Stimulated activated CD4-positive, alpha-beta T cell treated with anti-CD3 and anti-CD28 coated beads, Interleukin-1b, Interleukin-23, amount 100 ng/mL, for 1 hour (primary cell): ENCODE measurements at places on chromosomes 5 and 9.

- no peak for DNase-seq
Observed at GRCh38 chr9:90099262-90099963, 494.6 kb downstream of the GADD45G start.

DNA sequence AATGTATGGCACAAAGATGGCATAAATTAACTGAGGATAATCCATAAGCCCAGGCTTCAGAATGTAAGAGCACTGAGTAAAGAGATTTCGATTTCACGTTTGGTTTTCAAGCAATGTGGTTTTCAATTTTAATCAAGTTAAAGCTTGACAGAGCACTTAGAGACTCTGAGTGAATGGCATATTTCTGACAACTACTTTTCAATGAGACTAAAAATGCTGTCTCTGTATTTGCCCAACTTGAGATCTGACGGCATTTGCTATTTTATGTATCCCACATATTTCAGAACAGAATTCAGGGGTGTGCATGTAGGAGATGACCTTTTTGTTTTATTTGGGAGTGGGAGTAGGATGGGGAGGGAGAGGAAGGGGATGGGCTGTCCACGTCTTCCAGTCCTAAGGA, 280.3 kb upstream of the PANK3 start:
- DNase-seq: no peak

- DNase-seq: no peak
Observed at GRCh38 chr5:134543820-134544614, 18.5 kb downstream of the JADE2 start.

DNA sequence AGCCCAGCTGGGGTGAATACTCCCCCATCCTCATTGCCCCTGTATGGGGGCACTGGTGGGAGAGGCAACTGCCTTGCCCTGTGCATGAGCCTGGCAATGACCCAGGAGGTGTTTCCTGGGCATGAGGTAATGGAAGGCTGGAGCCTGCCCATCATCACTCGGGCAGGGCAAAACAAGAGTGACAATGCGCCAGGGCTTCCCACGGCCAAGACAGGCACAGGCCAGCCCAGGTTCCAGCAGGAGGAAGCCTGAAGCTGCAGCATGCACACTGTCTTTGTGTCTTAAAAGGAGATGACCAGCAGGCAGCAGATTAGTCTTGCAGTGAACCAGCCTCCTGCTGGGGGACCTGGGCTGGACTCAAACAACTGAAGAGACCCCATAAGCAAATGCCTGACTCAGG, 92.2 kb upstream of the SMIM23 start:
- no peak for DNase-seq

DNA sequence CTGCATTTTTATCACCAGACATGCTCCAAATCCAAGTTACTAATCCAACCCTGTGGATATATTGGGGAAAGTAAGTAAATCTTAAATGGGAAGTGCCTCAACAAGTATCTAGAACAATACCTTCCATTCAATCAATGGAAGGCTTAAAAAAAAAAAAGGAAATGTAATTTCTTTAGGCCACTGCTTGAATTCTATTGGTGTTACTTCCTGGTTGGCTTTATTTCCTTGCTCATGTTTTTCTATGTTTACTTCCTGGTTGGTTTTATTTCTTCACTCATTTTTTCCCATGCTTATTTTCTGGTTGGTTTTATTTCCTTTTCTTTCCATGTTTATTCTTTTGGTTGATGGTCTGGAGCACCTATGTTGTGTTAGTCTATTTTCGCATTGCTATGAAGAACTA, 363.9 kb downstream of the KDM4C start:
- DNase-seq: no peak

DNA sequence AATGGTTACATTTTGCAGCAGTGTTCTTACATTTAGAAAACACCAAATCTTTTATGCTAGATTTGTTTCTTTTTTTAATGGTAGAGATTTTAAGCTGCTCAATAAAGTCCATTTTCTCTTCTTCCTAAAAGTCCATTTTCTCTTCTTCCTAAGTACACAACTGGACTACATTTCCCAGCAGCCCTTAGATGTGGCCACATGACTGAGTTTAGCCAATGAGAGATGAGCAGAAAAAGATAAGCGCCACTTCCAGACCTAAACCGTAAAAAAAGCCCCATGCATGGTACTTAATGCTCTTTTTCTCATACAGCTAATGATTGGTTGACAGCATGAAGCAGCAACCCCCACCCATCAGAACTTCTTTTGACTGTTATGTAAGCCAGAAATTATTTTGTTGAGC, 206.7 kb downstream of the FAM114A2 start:
- DNase-seq: no peak

DNA sequence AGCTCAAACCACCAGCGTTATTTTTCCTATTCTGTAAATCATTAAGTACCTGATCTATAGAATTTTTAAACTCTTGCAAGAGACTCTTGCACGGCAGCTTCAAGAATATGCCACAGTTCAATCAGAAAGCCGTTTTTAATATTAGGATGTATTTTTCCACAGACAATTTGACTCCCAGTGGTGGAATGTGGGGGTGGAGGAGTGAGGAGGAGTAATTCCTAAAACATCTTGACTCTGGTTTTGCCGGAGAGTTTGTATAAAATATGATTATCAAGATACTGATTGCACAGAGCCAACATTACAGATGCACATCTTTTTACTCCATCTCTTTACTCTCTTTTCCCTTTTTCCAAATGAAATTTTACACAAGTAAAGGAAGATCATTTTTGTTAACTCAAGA, 288.3 kb downstream of the ENC1 start:
- DNase-seq: no peak

DNA sequence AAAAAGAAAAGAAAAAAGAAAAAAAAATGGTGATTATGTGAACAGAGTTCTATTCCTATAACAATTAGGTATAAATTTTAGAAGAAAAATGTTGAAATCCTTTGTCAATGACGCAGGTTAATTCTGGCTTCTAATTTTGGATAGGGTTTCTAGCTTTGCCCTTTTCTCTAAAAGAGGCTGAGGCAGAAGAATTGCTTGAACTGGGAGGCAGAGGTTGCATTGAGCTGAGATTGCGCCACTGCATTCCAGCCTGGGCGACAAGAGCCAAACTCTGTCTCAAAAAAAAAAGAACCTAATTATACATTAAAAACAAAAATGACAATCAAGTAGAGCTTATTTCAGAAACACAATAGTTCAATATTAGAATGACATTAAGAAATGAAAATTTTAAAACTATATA, 2.9 kb downstream of the STXBP1 start:
- no peak for DNase-seq

- DNase-seq: no peak
Observed at GRCh38 chr5:150540042-150540441, 32.1 kb downstream of the NDST1 start.

- DNase-seq: no peak
Observed at GRCh38 chr5:60362158-60362557, 337.8 kb downstream of the DEPDC1B start.

- no peak for DNase-seq
Observed at GRCh38 chr5:157269165-157269671, 3.3 kb downstream of the CYFIP2 start.

GRCh38 chr9:128026255-128026772, 40.8 kb downstream of the NAIF1 start:
- no peak for DNase-seq

DNA sequence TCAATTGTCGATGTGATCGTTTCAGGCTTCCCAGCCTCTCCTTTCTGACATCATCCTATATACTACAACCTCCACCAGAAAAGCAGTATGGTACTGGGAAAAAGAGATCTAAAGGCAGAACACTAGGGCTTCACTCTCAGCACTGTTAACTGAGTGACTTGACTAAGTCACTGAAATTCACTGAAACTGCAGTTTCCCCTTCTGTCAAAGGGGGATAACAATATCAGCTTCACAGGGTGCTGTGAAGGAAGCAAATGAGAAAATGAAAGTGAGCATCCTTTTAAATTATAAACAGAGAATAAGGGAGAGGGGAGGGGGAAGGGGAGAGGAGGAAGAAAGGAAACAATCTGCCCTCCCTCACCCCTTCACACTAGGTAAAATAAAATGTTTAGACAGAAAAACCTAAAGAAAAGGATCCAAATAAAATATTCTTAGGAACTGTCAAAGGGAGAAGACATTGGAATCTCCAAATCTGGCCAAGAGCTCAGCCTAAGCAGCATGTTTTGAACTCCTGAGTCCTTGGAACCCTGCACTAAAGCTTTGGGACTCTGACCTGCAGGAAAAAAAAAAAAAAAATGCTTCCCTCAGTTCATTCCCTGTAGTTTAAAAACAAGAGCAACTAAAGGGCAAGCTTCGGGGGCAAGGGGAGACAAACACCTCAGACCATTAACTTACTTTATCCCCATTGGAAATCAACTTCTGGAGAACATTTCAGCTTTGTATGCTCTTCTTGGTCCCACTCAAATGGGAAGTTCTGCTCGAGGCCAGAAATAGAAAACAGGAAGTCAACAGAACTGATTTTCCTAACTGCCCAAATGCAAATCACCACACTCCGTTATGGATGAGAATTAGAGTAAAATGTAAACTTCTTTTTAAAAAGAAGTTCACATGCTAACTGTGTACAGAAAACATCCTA, 178.3 kb downstream of the DEPDC1B start:
- no peak for DNase-seq

DNA sequence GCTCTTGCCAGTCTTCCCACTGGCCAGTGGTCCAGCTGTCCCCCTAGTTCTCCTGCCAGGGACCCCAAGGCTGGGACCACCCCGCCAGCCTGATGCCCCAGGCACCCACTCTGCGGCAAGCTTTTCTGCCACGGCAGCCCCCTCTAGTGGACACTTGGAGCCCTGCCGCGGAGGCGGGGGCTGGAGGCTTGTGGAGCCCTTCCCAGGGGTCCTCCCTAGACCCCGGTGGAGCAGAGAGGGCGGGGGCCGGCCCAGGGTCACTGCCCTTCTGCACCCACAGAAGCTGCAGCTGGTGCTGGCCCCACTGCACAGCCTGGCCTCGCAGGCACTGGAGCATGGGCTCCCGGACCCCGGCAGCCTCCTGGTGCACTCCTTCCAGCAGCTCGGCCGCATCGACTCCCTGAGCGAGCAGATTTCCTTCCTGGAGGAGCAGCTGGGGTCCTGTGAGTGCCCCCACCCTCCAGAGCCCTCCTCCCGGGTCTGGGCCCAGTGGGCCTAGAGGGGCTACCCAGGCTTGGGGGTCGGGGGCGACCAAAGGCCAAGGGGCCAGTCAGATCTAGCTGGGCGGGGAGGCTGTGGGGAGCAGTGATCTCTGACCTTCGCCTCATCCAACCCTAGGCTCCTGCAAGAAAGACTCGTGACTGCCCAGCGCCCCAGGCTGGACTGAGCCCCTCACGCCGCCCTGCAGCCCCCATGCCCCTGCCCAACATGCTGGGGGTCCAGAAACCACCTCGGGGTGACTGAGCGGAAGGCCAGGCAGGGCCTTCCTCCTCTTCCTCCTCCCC, 9.1 kb downstream of the EGFL7 start:
- DNase-seq: no peak

GRCh38 chr9:91783411-91783810, 166.6 kb downstream of the ROR2 start:
- no peak for DNase-seq

GRCh38 chr9:85639675-85640186, 102.0 kb downstream of the AGTPBP1 start:
- DNase-seq: no peak

GRCh38 chr5:67222243-67223025, 25.8 kb upstream of the CD180 start:
- DNase-seq: no peak

GRCh38 chr9:16732546-16732945, 137.9 kb downstream of the BNC2 start:
- no peak for DNase-seq

DNA sequence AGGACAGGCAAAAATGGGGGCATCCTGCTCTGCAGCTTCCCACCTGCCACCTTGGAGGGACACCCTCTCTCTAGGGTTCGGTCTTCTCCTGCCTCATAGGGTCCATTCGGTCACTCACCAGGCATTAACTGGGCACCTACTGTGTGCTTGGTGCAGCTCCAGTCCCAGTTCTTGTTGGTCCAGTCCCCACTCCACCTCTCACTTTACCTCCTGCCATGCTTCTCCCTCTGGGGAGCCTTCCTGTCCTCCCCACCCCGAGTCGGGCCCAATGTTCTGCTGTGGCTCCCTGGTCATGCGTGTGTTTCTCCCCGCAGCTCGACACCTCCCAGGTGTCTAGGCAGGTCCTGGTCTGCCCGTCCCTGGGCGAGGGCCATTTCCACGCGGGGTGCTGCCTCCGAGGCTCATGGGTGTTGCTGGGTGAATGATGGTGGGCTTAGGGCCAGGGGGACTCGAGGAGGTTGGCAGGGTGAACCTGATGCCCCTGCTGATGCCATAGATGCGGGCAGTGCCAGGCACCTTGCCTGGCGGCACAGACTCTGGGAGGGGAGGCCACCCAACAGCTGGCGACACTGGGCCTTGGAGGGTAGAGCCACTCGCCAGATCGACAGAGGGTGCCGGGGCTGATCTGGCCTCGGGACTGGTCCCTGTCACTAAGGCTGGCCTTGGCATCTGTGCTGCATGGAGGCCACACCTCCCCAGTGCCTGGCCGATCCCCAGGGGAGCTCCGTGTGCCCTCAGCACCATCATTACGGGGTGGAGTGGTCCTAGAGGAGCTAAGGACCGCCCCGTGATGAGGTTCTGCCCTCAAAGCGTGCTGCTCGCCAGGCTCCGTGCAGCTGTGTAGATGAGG, 66.0 kb upstream of the RNU6ATAC start:
- DNase-seq: no peak

- DNase-seq: no peak
Observed at GRCh38 chr5:4101189-4101588, 505.6 kb downstream of the IRX1 start.

DNA sequence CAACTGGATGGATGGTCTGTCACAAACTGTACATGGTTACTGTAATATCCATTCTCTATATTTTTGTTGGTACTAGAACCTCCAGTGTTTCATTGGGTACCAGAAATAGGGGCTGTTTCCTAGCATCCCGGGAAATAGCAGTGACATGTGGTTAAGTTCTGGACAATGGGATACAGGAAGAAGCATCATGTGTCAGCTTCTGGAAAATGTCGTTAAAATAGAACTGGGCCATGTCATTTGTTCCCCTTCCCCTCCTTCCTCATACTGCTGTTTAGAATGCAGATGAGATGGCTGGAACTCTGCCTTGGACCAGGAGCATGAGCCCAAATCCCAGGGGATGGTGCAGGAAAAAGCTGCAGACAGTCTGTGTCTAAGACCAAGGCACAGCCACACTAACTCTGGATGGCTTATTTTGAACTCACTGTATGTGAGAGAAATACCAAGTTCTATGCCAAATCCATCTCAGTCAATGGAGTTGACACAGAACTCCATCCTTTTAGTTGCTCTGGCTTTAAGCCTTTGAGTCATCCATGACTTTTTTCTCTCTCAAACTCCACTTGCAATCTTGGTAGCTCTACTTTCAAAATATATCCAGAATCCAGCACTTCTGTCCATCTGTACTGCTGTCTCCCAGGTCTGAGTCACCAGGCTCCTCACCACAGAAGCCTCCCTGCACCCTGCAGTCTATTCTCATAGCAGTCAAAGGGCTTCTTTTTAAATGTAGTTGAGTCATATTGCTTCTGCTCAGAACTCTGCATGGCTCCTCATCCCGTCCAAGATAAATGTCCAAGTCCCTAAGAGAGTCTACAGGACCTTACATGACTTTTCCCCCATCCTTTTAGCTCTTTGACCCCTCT, 184.2 kb downstream of the NSG2 start:
- DNase-seq: no peak

- no peak for DNase-seq
Observed at GRCh38 chr5:87105577-87105976, 162.1 kb upstream of the RASA1 start.
